Right atrium auricular region (tissue), 2 donors: ENCODE measurements at places on chromosomes 6 and 20. TPM values are rescaled to one million over a fixed set of nuclear protein-coding genes. Genes with fewer than 3 reads are reported as not detected.

KIAA0408 gene
- 1.5 TPM for total RNA-seq

GRCh38 chr20:58514321-58515232 lies 622 bp downstream of the APCDD1L start:
- DNase-seq: no peak

DNA sequence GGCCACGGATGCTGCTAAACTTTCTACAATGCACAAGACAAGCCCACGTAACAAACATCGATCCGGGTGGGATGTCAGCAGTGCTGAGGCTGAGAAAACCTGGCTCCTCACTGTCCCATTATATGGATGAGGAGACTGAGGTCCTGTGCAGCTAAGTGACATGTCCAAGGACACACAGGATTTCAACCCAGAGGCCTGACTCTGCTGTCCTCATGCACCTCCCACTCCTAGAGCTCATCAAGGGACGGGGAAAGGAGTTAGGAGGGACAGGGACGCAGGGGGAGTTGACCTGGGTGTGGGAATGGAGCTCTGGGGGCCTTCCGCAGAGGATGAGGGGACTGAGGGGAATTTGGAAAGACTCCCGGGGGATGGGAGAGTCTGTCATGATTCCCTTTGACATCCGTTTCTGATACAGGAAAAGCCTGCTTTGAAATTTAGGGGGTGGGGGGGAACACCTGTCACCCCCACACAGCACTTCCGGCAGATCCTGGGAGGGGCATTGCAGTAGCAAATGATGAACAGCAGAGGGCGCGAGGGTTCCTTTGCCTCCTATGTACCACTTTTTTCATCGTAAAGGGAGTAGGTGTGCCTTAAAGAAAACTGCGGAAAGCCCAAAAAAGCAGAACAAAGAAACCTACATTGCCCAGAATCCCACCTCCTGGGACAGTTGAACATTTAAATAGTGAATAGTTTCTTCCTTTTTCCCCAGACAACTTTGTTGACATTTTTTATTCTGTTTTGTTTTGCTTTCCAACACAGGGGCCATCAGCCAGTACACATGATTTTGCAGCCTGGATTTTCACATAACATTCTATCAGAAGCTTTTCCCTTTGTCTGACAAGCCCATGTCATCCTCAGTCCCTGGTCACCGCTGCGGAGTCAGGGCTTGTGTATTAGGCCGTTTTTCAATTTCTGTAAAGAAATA lies 48.6 kb downstream of the SLC2A10 start:
- no peak for DNase-seq

- no peak for DNase-seq
Measured at GRCh38 chr20:31355981-31356380, 12.4 kb upstream of the DEFB118 start.

GRCh38 chr20:25706793-25707192 lies 10.1 kb upstream of the ZNF337 start:
- no peak for DNase-seq

ANKRD66 gene
- not detected for total RNA-seq

PDE10A gene
- total RNA-seq: 3.6 TPM

THEMIS gene
- total RNA-seq: 0.56 TPM

DNA sequence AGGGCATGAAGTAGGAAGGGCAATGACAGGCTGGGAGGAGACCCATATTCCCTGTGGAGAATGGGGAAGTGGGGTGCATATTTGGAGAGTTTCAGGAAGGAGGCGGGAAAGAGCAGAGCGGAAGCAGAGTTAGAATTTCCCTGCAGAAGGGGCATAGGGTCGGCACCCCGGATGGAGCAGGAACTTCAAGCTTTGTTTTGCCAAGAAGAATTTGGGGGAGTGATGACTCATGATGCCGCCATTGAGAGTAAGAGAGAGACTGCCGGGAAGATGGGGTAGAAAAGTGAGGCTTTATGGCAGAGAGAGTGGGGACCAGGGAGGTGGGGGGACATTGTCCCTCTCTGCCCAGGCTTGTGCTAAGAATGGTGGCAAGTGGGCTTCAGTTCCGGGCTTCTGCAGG lies 50.3 kb upstream of the EPB41L1 start:
- no peak for DNase-seq

DNA sequence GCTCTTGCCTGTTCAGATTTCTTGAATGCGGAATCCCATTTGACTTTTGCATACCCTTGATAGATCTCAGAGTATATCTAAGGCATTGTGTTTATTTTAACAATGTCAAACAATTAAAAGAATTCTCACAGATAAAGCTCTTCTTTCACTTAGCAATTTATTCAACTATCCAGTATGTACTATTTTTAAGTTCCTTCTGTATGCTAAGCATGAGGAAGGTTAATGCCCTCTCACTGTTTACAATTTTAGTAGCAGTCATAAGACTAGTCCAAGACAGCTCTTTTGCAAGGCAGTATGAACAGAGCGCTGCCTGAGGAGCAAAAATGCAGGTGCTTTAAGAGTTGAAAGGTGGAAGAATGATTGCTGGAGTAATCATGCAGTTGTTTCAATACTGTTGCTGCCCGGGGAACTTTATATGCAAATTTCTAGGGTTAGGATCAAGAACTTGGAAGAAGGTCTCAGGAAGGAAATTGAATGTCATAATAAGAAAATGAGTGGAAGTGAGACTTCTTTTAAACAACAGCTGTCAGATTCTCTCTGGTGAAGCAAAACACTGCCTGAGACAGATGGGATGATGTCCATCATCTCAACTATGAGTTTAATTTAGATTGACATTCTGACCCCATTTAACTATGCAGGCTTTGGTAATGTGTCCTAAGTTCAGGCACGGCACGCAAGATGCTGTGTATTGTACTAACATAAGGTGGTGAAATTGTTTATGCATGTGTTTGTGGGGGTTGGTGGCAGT lies 1303.5 kb upstream of the CITED2 start:
- no peak for DNase-seq

- no peak for DNase-seq
Measured at GRCh38 chr20:15890407-15890982, 682.8 kb downstream of the KIF16B start.

FOXS1 gene
- total RNA-seq: 1.9 TPM

DNA sequence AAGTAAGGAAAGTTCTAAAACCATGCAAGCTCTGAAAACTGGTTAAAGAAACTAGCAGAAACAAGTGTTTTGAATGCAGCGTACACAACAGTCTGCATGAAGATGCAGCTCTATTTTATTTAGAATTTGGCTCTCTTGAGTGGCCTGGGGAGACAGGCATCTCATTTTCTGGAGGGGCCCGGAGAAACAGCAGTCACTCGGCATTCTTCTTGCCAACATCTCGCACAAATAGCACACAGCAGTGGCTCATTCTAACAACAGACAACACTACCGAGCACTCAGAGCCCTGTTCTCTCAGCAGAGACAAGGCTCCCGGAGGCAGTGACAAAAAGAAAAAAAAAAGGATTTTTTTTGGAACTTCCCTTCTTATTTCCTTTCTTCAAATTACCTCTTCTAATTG lies 108.5 kb upstream of the STMND1 start:
- no peak for DNase-seq

COL11A2 gene
- total RNA-seq: 1.5 TPM

DNA sequence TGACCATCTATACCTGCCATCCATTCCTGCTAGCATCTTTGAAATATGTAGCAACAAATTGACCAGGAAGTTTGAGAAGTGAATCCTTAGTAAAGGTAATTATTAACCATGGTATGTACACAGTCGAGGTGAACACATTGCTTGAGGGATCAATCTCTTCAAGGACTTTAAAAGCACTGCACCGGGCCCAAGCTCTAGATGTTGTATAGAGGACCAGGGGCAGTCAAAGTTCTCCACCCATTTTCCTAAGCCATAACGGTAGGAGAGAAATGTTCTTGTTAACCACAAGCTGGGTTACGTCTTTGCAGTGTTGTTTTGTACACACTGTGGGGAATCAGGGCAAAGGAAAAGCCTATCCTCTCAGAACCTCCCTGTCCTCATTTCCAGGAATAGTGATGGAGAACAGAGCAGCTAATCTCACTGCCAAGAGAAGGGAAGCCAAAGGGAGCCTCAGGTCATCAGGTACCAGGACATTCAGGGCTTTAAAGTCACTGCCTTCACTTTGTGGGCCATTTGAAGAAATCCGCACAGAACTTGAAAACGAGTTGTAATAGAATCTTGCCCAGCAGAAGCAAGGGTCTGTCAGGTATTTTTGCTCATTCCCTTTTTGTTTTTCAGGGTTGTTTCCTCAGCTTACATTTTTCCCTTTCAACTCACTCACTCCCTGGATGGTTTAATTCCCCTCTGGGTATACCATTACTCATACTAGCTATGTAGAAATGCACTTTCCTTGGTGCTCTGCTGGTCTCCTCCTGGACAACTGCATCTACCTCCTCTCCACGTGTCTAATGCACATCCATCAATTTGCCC lies 5.3 kb upstream of the PM20D2 start:
- no peak for DNase-seq

LZTS3 gene
- 18.9 TPM for total RNA-seq

- no peak for DNase-seq
Measured at GRCh38 chr6:42313941-42314570, 96.4 kb upstream of the MRPS10 start.

PXDC1 gene
- 77.2 TPM for total RNA-seq

DNA sequence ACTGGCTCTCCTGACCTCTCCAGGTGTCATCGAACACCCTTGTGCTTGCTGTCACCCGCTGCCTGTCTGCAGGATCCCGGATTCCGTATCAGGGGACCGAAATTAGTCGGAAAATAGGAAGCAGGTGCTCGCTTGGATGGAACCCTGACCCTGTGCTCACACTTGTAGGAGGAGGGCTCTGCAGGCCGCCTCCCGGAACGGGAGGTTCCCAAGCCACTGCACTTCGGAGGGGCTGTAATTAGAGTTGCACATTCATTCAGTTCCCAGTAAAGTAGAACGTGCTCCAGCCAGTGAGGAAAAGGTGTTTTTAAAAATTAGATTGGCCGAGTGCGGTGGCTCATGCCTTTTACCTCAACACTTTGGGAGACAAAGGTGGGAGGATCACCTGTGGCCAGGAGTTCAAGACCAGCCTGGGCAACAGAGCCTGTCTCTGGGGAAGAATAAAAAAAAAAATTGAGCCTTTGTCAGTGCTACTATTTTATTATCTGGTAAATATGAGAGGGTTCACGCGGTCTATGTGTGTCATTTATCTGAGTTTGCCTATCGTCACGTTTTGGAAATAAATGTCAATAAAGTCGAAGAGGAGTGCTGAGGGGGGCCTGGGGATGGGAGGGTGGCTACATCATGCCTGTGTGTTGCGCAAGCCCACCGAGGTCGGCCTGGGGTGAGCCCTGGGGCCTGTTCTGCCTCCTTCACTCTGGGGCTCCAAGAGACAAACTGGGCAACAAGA lies 1.5 kb upstream of the GMEB2 start:
- peak; percentile 73 for DNase-seq

DNA sequence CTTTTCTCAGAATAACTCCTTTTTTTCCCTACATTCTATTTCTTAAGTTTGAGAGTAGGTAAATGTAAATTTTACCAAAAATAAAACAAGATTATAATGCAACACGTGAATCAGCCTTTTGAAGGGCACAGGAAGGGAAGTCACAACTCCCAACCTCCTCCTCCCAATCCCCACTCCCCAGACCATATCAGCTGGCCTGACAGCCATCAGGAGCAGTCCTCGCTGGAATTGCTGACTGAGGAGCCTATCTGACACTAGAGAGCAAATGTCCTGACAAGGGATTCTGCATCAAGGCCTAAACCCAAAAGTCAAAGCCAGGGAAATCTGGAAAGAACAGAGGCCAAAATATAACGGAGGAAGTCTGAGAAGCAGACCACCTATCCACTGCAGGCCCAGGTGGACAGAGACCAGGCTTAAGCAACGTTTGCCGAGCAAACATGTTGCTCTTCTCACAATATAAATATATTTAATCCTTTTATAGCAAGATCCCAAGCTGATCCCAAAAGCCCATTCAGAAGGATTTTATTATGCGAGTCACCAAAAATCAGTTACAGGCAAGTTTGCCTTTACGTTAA lies 2.5 kb downstream of the RRAGD start:
- DNase-seq: no peak

DNA sequence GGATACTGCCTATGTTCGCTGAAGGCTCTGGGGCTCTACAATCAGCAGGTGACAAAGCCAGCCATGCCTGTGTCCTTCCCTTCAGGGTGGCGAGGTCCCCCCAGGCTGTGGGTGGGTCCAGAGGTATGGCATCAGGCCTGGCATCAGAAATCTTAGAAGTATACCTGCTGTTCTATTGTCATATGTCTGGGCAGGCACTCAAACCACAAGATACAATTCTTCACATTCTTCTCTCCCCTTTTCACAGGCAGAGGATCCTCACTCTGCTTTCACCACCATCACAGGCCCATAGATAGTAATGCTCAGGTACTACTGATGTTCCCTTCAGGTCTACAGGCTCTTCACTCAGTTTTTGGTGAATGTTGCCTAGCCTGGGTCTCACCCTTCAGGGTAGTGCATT lies 1180.0 kb upstream of the CITED2 start:
- no peak for DNase-seq

PRR18 gene
- not detected for total RNA-seq

DNA sequence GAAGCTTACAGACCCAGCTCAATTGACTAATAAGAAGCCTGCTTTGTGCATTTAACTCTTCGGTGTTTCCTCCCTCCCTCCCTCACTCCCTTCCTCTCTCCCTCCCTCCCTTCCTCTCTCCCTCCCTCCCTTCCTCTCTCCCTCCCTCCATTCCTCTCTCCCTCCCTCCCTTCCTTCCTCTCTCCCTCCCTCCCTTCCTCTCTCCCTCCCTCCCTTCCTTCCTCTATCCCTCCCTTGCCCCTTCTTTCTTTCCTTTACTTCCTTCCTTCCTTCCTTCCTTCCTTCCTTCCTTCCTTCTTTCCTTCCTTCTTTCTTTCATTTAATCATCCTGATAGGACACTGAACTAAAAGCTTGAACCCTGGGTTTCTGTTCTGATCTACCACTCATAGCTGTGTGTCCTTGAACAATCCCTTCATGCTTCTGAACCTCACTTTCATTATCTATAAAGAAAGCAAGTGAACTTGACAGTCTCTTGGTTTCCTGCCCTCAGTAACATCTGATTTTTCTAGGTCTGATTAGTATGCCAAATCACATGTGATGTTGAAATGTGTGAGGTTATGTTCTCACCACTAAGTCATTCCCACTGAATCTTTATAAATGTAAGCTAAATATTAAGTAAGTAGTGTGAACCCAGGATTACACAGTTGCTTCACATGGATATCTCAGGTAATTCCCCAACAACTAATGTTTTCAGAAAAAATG lies 132.3 kb upstream of the BMP2 start:
- DNase-seq: no peak

GRCh38 chr6:51857134-51857533 lies 230.3 kb downstream of the PKHD1 start:
- no peak for DNase-seq

DNA sequence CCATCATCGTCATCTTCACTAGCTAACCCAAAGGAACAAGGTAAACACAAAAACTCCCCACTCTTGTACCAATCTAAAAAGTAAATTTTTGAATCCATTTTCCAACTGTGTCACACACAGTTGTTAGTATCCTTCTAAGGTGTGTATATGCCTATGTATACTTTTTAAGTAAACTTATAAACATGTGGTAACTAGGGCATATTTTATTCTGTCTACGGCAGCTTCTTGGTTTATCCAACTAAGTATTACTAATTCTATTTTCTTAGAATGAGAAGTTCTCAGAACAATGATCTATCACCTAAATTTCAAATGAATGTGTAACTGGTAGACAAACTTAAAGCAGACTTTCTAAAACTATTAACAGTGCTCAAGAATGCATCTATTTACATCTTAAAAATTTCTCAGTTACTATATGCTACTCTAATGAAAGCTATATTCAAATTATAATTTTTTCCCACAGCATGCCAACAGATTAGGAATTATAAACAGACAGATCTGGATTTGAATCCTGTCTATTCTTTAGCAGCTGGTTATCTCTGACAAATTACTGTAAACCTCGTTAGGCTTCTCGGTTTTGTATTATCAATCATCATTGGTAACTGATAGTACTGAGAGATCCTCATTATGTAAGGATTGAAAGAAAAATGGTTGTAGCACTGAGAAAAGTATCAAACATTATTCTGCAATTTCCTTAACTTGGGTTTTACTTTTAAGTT lies 1.8 kb upstream of the PLN start:
- no peak for DNase-seq

CTAGE9 gene
- total RNA-seq: not detected
